Ureter (tissue), 1 donor: ENCODE measurements at places on chromosomes 2 and 18. TPM values are rescaled to one million over a fixed set of nuclear protein-coding genes. Genes with fewer than 3 reads are reported as not detected.

DNA sequence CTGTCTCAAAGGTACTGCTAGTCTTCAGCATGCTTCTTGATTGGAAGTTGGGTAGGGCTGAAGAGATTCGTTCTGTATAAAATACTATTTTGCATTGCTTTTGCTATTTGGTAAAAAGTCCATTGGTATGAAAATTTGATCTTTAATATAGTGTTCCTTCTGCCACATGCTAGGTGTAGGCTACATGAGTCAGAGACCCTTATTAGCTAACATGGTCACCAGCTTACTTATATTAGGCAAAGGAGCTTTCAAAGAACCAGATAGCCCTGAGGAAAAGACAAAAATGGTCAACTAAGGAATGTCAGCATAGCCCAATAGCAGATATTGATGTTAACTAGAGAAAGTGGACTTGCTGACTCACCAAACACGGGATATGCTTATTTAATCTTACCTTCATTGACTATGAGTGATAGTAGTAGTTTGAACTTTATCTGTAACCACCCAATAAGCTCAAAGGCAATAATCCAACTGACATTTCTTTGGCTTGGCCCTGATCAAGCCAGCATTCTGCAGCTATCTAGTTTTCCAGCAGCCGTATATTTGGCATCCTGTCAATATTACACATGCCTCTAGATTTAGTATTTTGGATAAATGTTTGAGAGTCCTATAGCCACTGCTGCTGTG, 110.0 kb downstream of the TPGS2 start:
- no peak for DNase-seq

DNA sequence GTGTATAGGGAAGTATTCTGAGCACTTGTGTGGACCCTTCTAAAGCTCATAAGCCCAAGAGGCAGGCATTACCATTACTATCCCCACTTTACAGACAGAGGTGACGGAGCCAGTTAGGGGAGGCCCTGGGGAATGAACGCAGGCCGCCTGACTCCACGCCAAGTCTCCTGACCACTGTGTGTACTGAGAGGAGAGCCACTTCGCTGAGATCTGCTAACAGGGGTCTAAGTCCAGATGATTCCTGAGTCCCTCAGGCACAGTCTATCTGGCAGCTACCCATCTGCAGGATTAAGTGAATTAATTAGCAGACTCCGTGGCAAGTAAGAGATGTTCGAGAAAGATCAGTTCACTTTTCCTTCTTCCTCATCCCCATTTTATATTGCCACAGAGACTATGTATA, 13.7 kb downstream of the CYB5A start:
- no peak for DNase-seq

DNA sequence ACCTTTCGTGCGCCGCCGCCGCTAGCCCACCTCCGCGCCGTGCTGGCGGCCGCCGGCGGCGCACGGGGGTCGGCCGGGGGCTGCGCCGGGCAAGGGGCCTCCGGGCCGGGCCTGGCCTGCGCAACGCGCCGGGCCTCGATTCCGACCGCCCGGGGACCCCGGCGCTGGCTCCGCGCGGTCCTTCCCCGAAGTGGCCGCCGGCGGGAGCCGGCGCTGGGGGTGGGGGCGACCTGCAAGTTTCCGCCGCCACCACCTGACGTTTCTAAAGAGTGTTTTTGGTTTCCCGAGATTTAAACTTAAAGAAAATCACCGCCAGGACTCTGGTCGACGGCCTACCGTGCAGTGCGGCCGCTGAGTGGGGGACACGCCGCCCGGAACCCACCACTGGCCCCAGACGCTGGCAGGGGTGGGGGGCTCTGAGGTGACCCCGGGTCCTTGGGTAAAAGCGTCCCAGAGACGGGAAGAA, 3.8 kb upstream of the GATA6 start:
- no peak for DNase-seq

- DNase-seq, result no peak
Measured at GRCh38 chr2:238652053-238652770, 195.7 kb upstream of the TWIST2 start.

DNA sequence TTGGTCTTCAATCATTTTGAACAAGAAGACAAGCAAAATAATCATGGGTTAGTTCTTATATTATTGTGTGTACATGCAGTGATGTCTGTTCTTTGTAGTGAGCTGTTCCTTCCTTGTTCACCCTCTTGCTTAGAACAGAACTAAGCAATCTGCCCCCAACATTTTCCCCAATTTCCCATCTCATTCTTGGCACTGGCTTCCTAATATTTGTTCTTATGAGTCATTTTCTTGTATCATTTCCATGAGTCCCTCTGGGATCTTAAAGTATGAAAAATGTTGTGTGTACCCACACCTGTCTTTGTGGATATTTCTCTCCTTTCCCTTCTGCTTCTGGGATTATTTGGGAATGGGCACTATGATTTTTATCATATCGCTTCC, 3.5 kb upstream of the IL1B start:
- DNase-seq, result no peak

DNA sequence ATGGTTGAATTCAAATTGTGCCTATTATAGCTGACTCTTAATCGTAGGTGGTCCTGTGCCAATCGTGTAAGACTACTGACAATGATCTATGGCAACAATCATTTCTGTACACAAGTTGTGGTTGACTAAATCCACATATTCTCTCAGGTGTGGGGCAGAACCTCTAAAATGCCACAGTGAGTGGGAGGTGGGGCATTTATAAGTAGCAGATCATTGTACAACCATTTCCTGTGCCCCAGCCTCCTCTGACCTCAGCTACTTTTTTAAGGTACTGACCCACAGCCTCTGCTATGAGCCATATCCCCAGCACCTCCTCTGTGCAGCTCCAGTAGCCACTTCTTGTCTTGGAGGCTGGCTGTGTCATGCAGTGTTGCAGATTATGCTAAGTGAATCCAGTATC, 48.6 kb upstream of the RAPH1 start:
- no peak for DNase-seq

Gene ELMOD3
- 23.3 TPM for total RNA-seq

Gene ABHD1
- total RNA-seq, result 0.78 TPM

Gene NGEF
- total RNA-seq, result 8.1 TPM
